ENCODE measurements at places on chromosomes 5 and 9. TPM values are rescaled to one million over a fixed set of nuclear protein-coding genes. Genes with fewer than 3 reads are reported as not detected.

DNA sequence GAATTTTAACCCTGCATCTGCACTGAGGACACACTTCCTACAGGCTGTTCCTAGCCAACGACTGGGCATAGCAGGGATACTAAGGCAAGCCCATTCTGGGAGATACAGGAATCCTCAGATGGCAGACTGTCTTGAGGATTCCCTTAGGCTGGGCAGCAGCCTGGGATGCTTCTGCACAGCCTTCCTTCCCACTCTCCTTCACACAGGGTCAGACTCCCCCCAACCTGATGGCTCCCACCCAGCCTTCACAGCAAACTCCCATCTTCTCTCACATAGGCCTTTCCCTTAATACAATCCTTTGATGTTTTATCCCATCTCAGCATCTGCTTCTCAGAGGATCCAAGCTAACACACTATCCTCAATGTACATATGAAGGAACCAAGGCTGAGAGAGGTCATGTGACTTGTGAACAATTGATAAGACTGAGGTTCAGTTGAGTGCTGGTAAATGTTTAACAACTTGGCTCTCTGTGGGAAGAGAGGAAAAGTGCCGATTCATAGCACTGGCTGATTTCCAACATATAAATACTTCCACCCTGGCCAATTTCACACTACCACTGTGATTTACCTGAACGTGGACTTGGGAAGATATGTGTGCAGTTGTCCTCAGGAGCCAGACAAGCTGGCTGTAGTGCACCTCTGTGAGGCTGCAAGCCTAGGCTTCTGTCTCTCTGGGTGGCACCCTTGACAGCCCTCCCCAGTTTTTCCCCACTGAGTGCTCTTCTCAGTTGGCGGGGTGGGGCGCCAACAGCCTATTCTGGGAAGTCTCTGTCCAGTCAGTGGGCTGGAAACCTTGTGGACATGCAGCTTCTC is 120.2 kb upstream of the TRIM32 start:
- no peak for DNase-seq

DNA sequence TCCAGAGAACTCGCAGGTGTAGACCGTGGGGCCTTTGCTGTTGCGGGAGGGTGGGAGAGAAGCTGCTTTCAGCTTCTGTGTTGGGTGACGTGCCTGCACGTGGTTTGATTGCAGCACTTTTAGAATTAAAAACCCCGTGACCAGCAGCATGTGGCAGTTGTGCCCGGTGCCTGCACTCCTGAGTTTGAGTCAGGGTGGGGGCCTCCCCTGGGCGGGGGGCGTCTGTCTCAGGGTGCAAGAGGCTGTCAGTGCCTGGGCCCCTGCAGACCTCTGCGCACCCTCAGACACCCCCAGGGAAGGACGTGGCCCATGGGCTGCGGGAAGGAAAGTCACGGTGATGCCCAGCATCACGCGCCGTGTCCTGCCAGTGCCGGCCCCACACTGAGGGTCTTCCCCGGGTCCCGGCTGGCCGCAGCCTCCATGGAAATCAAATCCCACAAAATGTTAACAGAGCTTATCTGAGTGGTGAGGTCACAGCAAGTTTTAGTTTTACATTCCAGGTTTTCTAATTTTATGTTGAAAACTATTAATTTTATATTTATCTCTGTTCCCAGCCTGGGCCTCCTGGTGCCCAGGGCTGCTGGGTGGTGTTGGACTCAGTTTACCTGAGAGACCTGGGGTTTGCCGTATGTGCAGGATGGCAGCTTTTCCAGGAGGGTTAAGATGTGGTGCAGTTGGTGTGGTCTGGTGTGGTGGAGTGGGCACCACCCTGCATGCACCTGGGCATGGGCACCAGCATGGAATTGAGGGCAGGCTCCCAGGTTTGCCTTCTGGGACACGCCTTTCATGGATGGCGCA is 33.3 kb downstream of the AHRR start:
- no peak for DNase-seq

DNA sequence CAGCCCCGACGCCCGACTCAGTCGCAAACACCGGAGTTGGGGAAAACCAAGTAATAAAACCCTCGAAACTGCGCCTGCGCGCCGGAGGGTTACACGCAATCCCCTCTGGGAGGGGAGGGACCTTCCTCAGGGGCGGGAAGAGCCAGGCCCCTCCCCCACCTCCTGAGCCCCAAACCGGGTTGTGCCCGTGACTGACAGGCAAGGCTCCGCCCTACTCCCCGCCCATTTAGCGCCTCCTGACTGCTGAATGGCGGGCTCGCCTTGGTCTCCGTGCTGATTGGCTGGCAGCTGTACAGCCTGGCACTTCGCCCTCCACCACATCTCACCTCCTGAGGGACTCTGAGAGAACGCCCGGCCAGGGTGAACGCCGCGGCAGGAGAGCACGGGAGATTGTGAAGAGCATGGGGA is at the start of gene PRDM9:
Gene PRDM9, plus strand, starts transcription at position 332 of the 408 bp plus-strand sequence. CDS start 1,425 bp downstream, outside the sequence.
- peak; percentile 85 for DNase-seq

- no peak for DNase-seq
Measured at GRCh38 chr9:111605041-111605559, 5.7 kb upstream of the PTGR1 start.

- no peak for DNase-seq
Measured at GRCh38 chr9:117992006-117992405, 287.8 kb downstream of the TLR4 start.

DNA sequence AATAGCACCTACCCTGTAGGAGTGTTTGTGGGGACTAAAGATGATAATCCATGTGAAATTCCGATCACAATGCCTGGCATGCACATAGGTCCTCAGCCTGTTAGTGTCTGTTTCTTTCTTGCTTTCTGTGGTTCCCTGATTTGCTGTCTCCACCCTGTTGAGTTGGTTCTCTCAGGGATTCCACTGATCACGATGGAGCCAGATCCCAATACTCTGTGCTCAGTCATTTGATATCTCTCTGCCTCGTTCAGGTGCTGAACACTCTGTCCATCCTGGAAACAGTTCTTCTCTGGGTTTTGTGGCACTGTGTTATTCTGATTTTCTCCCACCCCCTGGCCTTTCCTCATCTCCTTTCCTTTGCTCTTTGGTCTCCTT is 60.8 kb downstream of the ARHGAP26 start:
- no peak for DNase-seq

DNA sequence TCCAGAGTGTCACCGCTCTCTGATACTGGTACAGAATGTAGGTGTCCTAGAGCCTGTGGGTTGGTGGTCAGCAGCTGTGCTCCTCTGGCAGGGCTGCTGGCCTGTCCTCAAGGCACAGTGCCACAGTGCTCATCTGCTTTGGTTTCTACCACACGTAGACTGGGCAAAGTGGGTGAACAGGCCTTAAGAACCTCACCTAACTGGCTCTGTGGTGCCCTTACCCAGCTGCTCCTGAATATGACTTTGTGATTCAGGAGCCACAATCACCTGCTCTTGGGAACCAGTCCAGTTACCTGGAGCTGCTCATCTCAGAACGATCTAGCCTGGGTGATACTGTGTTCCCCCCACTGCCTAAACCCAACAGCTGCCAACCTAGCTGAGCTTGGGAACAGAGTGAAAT is 6.4 kb downstream of the NOP16 start:
- DNase-seq, result no peak

DNA sequence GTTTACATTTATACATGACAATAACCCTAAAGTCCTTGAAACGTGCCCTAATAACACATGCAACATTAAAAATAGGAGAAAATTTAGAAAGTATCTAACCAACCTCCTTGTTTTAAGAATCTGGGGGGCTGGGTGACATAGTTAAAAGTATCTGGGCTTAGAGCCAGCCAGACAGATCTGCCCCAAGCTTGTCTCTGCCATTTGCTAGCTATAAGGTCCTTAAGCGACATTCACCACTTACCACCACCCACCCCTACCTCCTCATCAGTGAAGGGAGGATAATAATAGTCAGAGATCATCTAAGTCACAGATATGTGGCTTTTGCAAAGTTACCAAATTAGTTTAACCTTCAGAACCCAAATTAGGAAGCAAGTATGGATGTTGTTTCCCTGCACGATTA is 33.8 kb upstream of the CAST start:
- no peak for DNase-seq

DNA sequence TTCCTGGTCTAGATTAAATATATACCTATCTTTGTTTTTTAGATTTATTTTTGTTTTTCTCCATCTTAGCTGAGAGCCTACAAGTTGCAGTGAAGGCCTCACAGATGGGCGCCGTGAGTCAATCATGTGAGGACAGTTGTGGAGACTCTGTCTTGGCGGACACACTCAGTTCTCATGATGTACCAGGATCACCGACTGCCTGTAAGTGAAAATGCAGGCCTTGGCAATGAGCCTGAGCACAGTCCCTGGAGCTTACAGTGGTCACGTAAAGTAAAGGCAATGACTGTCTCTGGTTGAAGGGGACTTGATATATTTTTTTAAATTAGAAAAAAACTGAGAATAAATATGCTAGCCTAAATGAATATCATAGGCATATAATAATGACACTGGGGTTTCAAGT is 271.9 kb downstream of the ARHGEF28 start:
- no peak for DNase-seq

- DNase-seq, result no peak
Measured at GRCh38 chr9:114263853-114264510, 58.9 kb upstream of the ORM1 start.

DNA sequence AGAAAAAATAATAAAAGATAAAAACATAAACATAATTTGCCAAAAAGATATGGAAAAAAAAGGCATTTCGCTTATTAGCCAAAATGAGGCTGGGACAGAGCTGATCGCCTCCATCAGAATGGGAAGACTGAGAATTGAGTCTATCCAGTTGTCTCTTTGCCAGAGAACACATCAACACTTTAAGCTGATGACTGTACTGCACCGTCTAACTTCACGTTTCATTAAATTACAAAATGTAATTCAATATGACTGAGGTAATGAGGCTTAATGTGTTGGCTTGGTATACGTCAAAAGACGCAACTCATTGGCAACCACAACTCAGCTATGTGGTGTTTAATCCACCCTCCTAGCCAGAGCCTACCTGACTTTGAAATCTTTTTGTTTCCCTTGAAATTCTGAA is 462.7 kb upstream of the CD180 start:
- no peak for DNase-seq

DNA sequence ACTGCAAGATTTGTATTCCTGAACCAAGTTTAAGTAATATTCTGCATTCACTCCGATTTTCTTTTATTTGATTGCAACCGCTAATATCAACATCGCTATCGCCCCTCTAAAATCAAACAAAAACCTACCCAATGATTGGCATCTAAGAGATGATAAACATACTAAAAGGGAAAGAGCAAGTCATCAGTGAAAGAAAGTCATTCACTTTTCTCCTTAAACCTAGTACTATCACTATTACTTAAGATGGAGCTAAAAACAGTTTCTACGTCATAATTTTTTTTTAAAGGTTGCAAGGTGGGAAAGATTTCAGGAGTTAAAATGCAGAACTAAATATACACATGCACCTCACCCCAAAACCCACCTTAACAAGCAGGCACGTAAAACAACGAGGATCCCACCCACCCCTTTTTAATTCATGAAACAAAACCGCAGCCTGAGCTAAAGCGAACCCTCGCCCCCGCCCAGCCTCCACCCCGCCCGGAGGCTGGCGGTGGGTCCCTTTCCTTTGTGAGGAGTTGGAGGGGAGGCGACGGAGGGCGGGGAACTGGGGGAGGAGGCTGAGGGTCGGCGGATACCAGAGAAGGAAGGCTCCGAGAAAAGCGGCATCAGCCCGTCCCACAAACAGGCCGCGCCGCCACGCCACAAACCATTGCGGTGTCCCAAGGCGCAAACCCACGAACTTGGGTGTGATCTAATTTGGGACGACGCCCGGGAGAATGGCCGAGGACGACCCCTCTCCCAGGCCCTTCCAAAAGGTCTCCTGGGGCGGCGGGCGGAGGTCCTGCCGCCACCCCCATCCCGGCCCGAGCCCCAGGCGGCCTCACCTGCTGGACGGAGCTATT is 861 bp downstream of the UBQLN1 start:
- peak; percentile 24 for DNase-seq

- peak; percentile 34 for DNase-seq
Measured at GRCh38 chr5:81303563-81303962, 2.2 kb downstream of the ZCCHC9 start.

DNA sequence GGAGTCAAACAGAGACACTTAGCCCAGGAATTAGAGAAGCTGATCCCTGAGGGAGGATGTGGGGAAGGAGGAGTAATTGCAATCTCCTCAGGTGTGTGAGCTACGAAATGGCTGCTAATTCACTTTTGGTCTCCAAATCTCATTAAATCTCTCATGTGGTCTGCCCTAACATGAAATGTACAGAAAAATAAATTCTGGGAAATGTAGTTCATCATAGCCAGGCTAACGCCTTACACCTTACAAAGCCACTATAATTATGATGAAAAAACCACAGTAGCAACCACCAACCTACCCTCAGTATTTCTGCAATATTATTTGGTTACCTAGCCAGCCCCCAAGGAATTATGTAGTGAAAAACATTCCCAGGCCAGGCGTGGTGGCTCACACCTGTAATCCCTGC is 354.0 kb downstream of the TMEM167A start:
- DNase-seq, result no peak

GRCh38 chr9:23582836-23583235 is 243.2 kb downstream of the ELAVL2 start:
- peak; percentile 25 for DNase-seq

DNA sequence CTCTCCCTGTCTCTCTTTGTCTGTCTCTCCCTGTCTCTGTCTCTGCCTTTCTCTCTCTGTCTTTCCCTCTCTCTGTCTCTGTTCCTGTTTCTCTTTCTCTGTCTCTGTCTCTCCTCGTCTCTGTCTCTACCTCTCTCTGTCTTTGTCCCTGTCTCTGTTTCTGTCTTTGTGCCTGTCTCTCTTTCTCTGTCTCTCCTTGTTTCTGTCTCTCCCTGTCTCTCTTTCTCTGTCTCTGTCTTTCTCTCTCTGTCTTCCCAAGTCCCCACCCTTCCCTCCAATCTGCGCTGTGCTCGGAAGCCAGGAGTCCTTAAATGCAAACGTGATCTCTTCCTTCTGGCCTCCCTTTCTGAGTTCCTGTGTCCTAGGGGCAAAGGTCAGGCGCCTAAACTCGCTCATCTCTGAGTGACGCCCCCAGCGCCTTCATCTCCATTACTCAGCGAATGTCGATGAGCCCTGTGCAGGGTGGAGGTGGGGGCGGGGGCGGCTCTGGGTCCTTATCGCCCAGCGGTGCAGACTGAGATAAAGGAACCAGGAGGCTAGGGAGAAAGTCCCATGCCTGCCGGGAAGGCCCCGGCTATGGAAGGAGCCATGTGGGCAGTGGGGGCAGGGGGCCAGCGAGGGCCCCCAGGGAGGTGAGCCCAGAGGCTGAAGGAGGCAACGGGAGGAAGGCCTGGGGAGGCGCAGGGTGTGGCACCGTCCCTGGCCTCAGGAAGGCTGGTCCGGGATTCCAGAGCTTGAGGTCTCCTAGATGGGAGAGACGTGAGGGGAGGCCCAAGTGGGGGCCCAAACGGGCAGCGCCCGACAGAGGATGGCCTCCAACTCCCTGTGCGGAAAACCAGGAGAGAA is 1.5 kb upstream of the SLC6A19 start:
- no peak for DNase-seq

UGT3A1 gene
- total RNA-seq, result not detected

ADGRD2 gene
- not detected for total RNA-seq

IL5 gene
- total RNA-seq, result not detected

FUT7 gene
- not detected for total RNA-seq

ACOT12 gene
- total RNA-seq, result not detected

LHX6 gene
- total RNA-seq, result 2.5 TPM

CSNK1G3 gene
- total RNA-seq, result 65.5 TPM

ODF2 gene
- 44.7 TPM for total RNA-seq

PPIP5K2 gene
- 68.0 TPM for total RNA-seq

ZNF454 gene
- total RNA-seq, result not detected

WNT8A gene
- total RNA-seq, result not detected

All from A172 (cell line).